ENCODE measurements at places on chromosomes 5 and 9.

DNA sequence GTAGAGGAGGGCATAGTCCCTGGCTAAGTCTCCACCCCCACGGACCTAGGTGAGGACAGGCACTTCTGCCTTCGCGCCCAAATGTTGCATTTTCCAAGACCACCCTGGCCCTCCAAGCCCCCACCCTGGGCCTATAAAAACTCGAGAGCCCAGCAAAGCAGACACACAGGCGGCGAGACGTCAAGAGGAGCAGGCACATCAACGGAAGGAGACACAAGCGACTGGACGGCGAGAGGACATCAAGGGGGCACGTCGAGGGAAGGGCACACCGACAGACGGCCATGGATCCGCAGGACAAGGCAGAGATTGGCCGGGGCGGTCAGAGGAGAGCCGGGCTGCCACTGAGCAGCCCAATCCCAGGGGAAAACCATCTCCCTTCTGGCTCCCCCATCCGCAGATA, 348.0 kb downstream of the MTRR start:
- DNase-seq, result no peak

DNA sequence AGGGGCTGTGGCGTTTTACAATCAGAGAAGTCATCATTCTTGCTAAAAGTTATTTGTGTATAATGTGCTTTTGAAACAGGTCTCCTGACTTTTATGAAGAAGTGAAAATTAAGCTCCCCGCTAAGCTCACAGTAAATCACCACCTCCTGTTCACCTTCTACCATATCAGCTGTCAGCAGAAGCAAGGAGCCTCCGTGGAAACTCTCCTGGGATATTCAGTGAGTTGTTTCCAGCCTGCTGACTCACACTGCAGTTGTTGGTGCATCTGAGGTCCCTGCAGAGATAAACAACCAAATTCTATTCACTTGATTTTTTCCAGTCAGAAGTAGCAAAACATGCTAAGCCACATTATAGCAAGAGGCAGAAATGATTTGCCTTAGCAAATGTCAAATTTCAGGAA, 156.7 kb downstream of the DOCK8 start:
- DNase-seq, result no peak

DNA sequence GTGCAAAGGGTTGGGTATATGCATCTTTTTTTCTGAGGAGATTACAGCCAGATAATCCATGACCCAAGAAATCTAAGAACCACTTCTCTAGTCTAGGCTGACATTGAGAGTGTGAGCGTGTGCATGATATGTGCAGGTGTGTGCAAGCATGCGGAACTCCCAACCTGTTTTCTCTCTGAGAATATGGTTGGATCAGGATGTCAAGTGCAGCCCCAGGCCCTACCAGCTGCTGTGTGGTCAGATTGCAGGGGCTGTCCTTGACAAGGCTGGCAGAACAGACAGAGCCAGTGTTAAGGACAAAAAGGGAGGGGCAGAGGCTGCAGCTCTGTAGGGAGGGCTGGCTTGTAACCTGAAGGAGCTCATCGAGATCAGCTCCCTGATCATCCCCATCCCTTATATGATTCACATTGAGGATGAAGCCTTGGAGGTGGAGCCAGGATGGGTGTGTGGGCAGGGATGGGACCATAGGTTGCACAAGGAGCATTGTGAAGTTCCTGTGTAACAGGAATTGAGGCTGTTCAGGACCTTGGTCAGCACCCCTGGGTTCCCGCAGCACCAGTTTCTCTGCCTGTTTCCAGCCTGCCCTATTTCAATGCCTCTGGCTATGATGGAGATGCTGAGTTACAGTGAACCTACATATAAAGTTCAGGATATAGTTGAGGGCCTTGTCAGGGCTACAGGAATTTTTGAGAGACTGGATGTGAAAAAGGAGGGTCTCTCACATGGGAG, 52.6 kb upstream of the ARAP3 start:
- peak; percentile 52 for DNase-seq

DNA sequence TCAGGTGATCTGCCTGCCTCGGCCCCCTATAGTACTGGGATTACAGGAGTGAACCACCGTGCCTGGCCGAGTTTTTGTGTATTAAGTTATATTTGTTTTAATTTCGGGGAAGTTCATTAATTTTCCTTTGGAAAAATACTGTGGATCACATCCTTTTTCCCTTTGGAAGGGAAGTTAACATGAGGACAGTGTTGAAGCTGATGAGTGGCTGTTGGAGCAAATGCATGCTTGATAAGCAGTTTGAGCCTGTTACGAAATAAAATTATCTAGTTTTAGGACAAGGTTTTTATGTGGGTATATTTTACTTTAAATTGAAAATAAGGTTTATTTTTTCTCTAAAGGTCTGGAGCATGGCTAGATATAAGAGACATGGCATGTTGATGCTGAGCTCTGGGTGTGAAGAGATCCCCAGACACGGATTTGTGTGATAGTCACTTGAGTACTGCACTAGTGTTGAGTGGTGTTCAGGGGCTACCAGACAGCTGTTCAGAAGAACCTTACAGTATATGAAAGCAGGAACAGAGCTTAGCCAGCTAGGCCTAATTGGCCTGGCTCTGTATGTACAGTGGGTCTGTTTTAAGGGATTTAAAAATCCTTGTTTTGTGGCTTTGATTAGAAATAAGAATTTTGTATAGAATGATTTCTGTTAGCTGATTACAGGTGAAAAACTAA, 17.4 kb downstream of the LMNB1 start:
- no peak for DNase-seq

GRCh38 chr5:151027961-151028479, 7.6 kb downstream of the GPX3 start:
- DNase-seq, result no peak

GRCh38 chr5:176500511-176500910, 36.7 kb downstream of the RNF44 start:
- no peak for DNase-seq

- peak; percentile 96 for DNase-seq
Measured at GRCh38 chr5:16916262-16916878, 19.7 kb downstream of the MYO10 start.

DNA sequence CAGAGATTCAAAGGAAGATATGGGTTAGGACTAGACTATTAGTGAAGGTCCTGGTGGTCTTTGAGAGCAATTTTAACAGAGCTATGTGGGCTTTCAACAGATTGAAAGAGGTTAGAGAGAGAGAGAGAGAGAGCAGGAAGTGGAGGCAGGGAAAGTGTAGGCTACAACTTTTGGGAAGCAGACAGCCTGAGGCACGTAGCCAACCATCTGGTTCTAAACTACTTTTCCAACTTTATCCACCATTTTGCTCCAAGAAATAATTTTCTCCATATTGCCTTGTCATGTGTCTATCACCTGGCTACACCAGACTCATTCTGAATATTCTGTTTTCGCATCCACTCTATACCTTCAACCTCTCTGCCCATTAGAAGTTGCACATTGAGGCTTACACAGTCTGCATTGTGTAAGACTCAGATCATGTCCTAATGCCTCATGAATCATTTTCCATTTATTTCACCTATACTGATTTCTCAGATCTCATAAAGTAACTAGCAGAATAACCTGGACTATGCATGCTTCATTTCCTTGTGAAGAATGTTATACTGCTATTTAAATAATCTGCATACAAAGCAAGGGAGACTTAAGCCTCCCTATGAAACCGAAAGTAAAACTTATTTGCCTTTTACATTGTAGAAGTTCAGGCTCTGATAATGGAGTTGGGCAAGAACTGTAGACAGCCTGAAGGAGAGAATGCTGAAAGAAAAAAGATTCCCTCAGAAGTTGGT, 235.6 kb downstream of the ELAVL2 start:
- no peak for DNase-seq

DNA sequence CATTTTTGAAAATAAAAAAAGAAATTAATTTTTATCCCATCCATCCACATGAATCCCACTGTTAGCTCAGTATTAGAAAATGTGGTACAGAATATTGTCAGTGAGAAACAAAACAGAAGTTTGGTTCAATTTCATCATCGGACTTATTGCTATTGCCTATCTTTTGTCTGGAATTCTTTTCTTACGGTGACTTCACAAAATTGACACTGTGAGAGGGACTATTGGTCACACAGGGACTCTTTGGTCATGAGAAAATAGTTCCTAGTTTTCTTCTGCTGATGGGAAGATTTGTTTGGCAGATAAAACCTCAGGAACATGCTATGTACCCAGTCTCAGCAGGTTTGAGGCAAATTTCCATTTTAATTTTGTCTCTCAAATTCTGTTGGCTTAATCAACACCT, 186.2 kb upstream of the ELL2 start:
- no peak for DNase-seq

DNA sequence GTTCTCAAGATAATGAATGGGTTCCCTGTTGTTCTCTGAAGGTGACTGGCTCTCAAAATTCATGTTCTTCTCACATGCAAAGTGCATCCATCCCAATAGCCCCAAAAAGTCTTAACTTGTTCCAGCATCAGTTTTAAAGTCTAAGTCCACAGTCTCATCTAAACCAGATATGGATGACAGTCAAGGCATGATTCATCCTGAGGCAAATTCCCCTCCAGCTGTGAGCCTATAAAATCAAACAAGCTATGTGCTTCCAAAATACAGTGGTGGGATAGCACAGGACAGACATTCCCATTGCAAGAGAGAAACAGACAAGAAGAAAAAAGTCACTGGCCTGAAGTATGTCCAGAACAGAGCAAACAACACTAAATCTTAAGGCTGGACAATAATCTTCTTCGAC, 25.4 kb downstream of the FBXO10 start:
- DNase-seq, result peak; percentile 54

Measured in EL (cell line).